ENCODE measurements at places on chromosomes 3 and 15. TPM values are rescaled to one million over a fixed set of nuclear protein-coding genes. Genes with fewer than 3 reads are reported as not detected.

GRCh38 chr15:61116825-61117224, 112.3 kb downstream of the RORA start:
- DNase-seq: no peak

GRCh38 chr3:165897137-165897536, 59.9 kb upstream of the BCHE start:
- no peak for DNase-seq

GRCh38 chr15:65450556-65450955, 27.8 kb upstream of the IGDCC4 start:
- DNase-seq: no peak

DNA sequence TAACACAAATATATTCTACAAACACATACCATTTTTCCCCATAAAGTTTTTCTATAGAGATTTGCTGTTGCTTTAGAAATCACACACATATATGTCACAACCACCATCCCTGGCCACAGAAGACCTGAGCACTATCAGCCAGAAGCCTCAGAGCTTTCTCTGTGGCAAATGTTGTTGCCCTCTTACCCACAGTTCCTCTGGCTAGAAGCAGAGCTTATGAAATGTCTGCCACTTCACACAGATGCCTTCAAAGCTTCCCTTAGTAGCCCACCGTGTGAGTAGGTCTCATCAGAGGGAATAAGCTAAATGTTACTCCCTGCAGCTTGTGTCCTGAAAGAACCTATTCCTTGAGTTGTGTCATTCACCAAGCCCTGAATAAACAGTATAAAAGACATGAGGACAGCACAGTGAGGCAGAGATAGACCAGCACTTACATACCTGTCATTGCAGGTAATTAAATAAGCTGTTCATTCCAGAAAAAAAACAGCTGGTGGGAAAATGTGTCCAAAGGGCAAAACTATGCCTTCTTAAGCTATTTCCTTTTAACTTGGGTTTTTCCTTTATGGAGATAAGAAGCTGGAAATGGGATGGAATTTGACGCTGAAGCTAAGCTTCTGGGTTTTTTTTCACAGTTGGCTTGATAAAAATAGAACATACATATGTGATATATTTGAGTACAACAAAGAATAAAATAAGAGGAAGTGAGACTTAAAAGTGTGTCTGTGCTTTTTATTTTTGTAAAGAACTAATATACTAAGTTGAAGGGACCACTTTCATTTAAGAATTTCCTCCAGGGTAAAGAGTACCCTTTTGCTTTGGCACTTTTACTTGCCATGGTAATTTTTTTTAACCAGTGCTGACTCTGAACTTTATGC, 391.4 kb downstream of the KCNH8 start:
- DNase-seq: no peak

GRCh38 chr3:135023996-135024658, 229.1 kb downstream of the EPHB1 start:
- DNase-seq: no peak

- no peak for DNase-seq
Observed at GRCh38 chr15:100426937-100427336, 85.2 kb upstream of the ADAMTS17 start.

DNA sequence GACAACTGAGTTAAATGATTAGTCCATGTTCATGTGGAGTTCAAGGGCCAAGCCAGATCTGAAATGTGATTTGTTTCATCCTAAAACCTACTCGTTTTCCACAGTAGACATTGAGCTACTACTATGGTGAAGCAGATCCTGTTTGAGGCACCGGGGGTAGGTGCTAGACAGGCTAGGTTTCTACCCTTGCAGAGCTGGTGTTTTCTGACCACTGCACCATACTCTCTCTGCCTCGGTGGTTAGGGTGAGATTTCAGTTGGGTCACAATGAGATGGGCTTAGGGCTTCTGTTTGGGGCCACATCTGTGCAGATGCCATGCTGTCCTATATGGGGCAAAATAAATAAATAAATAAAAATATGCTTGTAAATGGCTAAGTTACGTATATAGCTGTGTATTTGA, 99.3 kb downstream of the OXNAD1 start:
- no peak for DNase-seq

DNA sequence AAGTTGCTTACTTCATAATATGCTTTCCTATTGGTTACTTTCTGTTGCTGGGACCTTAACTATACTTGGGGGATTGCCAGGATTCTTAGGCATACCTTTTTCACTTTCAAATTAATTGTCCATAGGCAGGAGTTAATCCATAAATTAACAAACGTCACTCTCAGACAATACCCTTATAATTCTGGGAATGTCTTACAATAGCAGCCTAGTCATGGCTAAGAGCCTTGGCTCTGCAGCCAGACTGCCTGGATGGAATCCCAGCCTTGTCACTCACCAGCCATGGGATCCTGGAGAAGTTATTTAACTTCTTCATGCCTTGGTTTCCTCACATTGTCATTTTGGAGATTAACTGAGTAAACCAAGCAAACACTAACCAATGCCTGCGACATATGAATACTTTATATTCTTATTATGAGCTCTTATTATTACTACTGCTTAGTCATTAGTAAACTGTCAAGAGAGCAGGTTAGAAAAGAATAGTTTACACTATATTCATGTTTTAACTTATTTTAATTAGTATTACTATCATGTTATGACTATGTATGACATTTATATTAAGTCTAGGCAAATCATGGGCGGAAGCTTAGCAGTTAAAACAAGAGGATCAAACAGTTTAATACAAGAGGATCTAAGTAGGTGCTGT, 29.0 kb downstream of the GYG1 start:
- no peak for DNase-seq

Gene TMEM212
- total RNA-seq: not detected

GRCh38 chr3:46270474-46270873, 28.2 kb downstream of the CCR3 start:
- no peak for DNase-seq

DNA sequence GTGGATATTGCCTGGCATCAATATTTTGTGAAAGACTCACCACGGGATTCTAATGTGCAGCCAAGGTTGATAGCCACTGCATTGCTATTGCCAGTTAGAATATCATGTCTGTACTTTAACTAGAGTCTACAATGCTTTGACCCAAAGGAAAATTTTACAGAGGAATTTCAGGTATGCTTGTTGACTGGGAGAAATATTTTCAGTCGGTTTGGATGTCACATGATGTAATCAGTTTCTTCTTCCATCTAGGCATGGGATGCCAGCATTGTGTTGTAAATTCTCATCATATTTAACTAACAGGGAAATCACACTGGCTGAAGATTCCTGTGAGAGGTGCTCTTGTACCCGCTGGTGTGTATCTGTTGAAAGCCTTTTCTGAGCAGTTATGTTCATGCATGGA, 508.9 kb upstream of the ADAMTS9 start:
- no peak for DNase-seq

DNA sequence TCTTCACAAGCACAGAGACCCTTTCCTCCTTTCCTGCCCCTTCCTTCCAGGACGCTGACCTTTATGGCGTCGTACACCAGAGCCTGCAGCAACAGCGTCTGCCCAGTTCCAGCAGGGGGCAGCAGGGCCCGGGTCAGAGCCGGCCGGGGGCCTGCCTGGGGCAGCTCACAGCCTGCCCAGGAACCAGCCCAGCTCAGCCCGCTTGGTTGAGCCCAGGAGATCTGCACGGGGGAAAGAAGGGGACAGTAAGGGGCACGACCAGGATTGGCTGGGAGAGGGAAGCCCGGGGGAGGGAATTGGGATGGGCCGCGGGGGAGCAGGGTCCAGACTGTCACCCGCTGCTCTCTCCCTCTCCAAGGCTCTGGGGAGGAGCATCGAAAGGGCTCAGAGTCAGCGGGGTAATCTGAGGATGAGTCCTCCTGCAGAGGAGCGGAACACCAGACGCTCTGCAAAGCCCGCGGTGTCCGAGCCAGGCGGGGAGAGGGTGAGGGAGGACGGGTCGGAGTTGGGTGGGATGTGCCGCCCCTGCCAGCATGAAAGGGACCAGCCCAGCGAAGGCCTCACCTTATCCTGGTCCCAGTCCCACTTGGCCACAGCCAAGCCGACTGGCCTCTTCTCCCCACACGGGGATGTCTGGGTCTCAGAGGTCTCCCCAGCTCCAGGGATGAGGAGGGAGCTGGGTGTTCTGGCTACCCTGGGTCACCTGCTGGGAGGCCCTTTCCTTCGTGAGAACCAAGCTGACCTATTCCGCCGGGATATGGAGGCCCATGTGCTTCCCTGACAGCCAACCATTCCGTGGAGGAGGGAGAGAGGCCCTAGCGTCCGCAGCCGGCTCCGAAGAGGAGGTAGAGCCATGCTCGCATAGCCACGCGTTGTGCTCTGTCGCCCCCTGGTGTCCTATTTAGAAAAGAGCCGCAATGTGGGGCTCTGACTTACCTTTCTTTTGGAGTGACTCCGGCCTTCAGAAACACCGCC, 7.4 kb upstream of the IGDCC3 start:
- DNase-seq: peak; percentile 90

DNA sequence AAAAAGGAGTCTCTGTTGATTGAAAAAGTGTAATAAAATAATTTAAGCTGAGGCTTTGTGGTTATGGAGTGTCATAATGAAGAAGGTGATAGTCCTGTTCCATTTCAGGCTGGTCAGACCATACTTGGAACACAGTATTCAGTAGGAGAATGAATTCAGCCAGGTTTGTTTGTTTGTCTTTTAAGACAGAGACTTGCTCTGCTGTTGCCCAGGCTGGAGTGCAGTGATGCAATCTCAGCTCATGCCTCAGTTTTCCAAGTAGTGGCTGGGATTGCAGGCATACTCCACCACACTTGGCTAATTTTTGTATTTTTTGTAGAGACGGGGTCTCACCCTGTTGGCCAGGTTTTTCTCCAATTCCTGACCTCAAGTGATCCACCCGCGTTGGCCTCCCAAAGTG, 33.5 kb downstream of the IQGAP1 start:
- DNase-seq: no peak

- DNase-seq: no peak
Observed at GRCh38 chr3:197490098-197491058, 65.4 kb downstream of the BDH1 start.

DNA sequence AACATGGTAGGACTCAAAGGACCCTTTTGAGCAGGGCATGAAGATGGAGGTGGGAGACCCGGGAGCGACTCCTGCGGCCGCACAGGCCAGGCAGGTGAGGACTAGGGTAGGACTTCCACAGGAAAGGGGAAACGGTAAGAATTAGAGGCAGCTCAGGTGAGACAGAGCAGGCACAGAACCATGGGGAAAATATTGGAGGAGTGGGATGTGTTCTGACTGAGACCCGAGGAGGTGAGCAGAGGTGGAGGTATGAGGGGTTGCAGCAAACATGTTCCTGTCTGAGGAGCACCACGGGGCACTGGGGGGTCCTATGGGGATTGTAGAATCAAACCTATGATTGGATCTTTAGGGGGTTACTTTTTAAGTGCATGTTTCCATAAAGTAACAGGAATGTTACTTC, 1.4 kb upstream of the ISG20 start:
- DNase-seq: no peak

Gene TIMP4
- 2.4 TPM for total RNA-seq

- no peak for DNase-seq
Observed at GRCh38 chr3:151837057-151837456, 23.1 kb downstream of the AADAC start.

Gene TRAIP
- total RNA-seq: 17.4 TPM

- no peak for DNase-seq
Observed at GRCh38 chr3:142808103-142808917, 80.6 kb downstream of the PCOLCE2 start.

- no peak for DNase-seq
Observed at GRCh38 chr3:196273655-196274054, 13.9 kb downstream of the PCYT1A start.

DNA sequence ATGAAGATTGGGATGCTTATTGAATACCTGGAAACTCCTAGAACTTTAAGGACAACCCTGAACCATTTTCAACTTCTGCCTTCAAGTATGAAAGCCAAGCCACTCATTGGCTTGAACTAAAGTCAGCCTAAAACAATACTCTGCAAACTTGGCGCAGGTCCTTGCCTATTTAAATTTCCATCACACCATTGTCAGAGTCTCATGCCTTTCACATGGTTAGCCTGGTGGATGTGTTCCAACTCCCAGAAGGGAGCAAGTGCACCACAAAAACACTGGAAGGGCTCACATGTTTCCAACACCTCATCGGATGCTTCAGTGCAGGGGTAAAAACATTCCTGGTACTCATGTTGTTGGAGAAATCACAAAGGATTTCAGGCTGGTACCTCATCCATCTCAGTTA, 511.6 kb upstream of the MDFIC2 start:
- no peak for DNase-seq

- DNase-seq: peak; percentile 15
Observed at GRCh38 chr15:68412218-68412617, 19.7 kb downstream of the ITGA11 start.

DNA sequence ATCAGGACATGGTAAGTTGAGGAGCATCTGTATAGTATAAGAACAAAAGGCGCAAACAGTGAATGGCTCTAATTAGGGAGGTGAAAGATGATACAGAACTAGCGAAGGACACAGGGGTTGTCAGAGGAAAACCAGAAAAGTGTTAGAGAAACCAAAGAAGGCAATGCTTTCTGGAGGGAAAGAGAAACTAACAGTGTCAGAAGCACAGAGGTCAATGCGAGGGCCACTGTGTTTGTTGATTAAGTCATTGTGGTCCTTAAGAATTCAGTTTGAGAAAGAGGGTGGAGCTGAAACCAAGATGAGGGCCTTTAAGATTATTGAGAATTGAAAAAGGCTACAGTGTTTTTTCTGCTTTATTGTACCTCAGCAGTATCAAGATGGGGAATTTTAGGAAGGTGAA, 28.8 kb downstream of the ATG7 start:
- DNase-seq: no peak

DNA sequence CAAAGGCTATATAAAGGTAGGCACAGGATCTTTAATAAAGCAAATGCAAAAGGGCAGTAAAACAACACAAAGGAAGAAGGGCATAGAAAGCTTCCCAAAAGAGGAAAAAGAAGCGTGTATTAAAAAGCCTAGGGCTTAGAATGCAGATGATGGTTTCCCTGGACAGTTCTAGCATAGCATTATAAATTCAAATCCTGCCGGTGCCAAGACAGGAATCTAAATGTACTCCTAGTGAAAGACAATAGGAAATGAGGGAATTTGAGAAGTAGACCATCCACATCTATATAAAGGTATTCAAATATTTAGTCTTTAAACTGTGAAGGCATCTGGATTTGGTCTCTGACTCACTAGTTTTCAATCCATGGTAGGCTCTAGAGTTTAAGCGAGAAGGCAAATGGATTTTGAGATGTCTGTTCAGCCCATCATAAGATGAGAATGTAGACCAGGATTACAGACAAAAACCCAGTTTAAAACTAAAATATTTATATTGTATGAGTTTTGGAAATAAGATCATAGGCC, 431.8 kb downstream of the TBL1XR1 start:
- no peak for DNase-seq

Gene GPR87
- total RNA-seq: 0.21 TPM

DNA sequence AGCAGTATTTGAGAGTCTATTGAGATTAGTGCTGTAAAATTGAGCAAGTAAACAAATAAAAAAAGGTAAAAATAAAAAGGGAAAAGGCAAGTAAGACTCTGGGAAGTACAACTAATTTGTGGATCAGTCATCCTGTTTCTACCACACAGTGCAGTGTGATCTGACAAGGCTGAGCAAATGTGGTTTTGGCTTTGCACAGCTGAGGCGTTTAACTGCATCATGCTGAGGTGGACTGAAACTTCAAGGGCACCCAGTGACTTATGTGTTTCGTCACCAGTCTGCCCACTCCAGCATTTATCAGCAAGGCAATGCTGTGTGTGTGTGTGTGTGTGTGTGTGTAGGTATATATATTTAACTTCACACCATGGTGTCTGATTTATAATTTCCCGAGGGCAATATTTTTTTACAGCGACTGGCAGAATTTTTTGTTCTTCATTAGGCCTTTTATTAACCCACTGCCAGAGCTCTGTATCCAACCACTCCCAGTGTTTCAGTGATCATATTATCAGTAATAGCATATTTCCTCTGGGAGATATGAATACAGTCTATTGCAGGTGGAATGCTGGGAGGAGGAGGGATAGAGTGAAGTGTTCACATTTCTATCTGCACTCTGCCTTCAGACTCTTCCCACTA, 131.5 kb upstream of the SATB1 start:
- DNase-seq: no peak
